A549 treated with GW870086 at 1 μM for 4 hours (cell line): ENCODE measurements at places on chromosomes 2 and 18. TPM values are rescaled to one million over a fixed set of nuclear protein-coding genes. Genes with fewer than 3 reads are reported as not detected.

LONRF2 gene
- total RNA-seq: 1.8 to 3.5 TPM (median 2.7 TPM) in 5 replicates

SH3YL1 gene
- total RNA-seq: 7.2 to 10.7 TPM (median 9.8 TPM) in 5 replicates

PSMG2 gene
- total RNA-seq: 63.1 to 73.3 TPM (median 69.8 TPM) in 5 replicates

SNX17 gene
- total RNA-seq: 135 to 147 TPM (median 145 TPM) in 5 replicates

INPP5D gene
- 0.35 to 0.88 TPM (median 0.50 TPM) in 5 replicates for total RNA-seq

AAMP gene
- 124 to 170 TPM (median 127 TPM) in 5 replicates for total RNA-seq

FAM237A gene
- total RNA-seq: not detected in 5 replicates

LINC00305 gene
- not detected in 5 replicates for total RNA-seq

SPC25 gene
- 17.5 to 23.6 TPM (median 19.1 TPM) in 5 replicates for total RNA-seq

ANO7 gene
- 1.5 to 2.3 TPM (median 1.7 TPM) in 5 replicates for total RNA-seq

ARHGEF4 gene
- 7.6 to 10.6 TPM (median 10.3 TPM) in 5 replicates for total RNA-seq

NT5C1B gene
- not detected in 5 replicates for total RNA-seq

DPP4 gene
- 0.69 to 1.3 TPM (median 0.76 TPM) in 5 replicates for total RNA-seq

FASTKD1 gene
- 18.8 to 30.4 TPM (median 21.9 TPM) in 5 replicates for total RNA-seq

DRC1 gene
- 0.19 to 0.45 TPM (median 0.30 TPM) in 5 replicates for total RNA-seq

MROH2A gene
- 0.09 to 0.21 TPM (median 0.12 TPM) in 3 of 5 replicates, not detected in the others for total RNA-seq

EMX1 gene
- 0.13 to 0.25 TPM in 2 of 5 replicates, not detected in the others for total RNA-seq

GREB1L gene
- total RNA-seq: 1.8 to 4.5 TPM (median 3.4 TPM) in 5 replicates

GPR39 gene
- total RNA-seq: 7.2 to 9.0 TPM (median 8.1 TPM) in 5 replicates

RGPD8 gene
- 2.2 to 3.3 TPM (median 3.1 TPM) in 5 replicates for total RNA-seq

RAD51AP2 gene
- not detected in 5 replicates for total RNA-seq

TRPM8 gene
- total RNA-seq: 0.03 to 0.49 TPM (median 0.28 TPM) in 5 replicates

KCNF1 gene
- 24.7 to 51.1 TPM (median 41.5 TPM) in 5 replicates for total RNA-seq

CRIM1 gene
- total RNA-seq: 99.2 to 158 TPM (median 154 TPM) in 5 replicates

KHK gene
- 7.8 to 11.8 TPM (median 9.5 TPM) in 5 replicates for total RNA-seq

TRIM54 gene
- total RNA-seq: 0.67 to 1.1 TPM (median 0.72 TPM) in 5 replicates

SP110 gene
- 6.0 to 7.7 TPM (median 7.4 TPM) in 5 replicates for total RNA-seq

REEP1 gene
- 0.77 to 1.1 TPM (median 1.1 TPM) in 5 replicates for total RNA-seq

C2orf78 gene
- total RNA-seq: not detected in 5 replicates

KCNS3 gene
- total RNA-seq: 1.1 to 1.5 TPM (median 1.3 TPM) in 5 replicates

DPP10 gene
- total RNA-seq: not detected in 5 replicates
